Activated naive CD8-positive, alpha-beta T cell treated with anti-CD3 and anti-CD28 coated beads, Interleukin-2, amount 10 ng/mL, durations not matched to agents 7 days and 5 days (primary cell): ENCODE measurements at places on chromosomes 7 and 10. TPM values are rescaled to one million over a fixed set of nuclear protein-coding genes. Genes with fewer than 3 reads are reported as not detected.

Gene MINPP1
- total RNA-seq, result 8.0 TPM

Gene UCN3
- not detected for total RNA-seq

Gene C1GALT1
- total RNA-seq, result 48.8 TPM

Gene DGKB
- total RNA-seq, result not detected

Gene OR9A2
- total RNA-seq, result 0.30 TPM

Gene PSD
- total RNA-seq, result 3.6 TPM
